ENCODE measurements at places on chromosomes 3 and 15. TPM values are rescaled to one million over a fixed set of nuclear protein-coding genes. Genes with fewer than 3 reads are reported as not detected.

GRCh38 chr3:124966521-124967445 is 32.2 kb upstream of the MUC13 start:
- no peak overlapping the region for H3K27ac ChIP-seq
- peaks cover 6% of the 10 kb centered on the region for H3K4me1 ChIP-seq
- H3K27me3 ChIP-seq = no peaks in the 10 kb centered on the region
- H3K36me3 ChIP-seq = no peaks in the 10 kb centered on the region

LRRC58 gene
- total RNA-seq = 15.8 TPM

PLA1A gene
- not detected for total RNA-seq

DNA sequence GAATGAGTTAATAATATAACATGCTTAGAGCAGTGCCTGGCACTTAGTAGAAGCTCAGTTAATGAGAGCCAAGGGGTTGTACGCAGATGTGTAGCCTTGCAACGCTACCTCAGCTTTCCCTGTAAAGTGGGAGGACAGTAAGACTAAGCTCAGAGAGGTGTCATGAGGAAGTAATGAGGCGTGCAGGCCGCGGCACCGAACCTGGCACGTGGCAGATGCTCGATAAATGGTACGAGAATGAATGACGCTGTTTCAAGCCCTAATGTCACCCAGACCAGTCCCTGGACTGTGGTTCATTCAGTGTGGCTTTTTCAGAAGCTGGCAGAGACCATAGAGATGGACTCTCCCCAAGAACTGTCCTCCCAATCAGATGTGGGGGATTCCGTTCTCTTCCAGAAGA is 21.2 kb downstream of the GRIP2 start:
- no peak overlapping the region for H3K4me3 ChIP-seq
- no peaks in the 10 kb centered on the region for H3K27me3 ChIP-seq
- H3K36me3 ChIP-seq = no peaks in the 10 kb centered on the region
- H3K27ac ChIP-seq = no peak overlapping the region

VPS18 gene
- 27.3 TPM for total RNA-seq

ATP13A5 gene
- total RNA-seq = not detected

DNA sequence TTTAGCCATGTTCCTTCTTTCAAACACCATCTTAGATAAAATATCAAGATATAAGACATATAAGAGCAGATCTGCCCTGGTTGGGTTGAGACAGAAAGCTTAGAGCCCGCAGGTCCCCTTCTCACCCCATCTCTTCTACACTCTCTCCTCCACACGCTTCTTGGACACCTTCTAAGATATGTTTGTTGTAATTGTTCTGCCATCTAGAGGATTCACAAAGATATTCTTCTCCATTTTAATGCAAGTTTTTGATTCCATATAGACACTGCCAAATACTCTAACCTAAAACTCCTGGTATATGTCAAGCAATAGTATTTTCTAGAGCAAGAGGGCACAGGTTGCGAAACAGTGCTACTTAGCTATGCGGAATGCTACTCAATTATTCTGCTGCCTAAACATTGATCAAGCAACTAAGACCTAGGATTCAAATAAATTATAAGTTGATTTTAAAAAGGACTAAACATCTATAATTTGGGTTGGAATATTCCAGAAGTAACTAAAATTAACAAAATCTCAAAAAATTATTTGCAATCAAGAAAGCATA is 6.8 kb downstream of the CHRM5 start:
- no peaks in the 10 kb centered on the region for H3K27me3 ChIP-seq
- peaks cover 4% of the 10 kb centered on the region for H3K4me1 ChIP-seq
- DNase-seq = no peak
- H3K4me3 ChIP-seq = no peak overlapping the region
- H3K36me3 ChIP-seq = no peaks in the 10 kb centered on the region

DNA sequence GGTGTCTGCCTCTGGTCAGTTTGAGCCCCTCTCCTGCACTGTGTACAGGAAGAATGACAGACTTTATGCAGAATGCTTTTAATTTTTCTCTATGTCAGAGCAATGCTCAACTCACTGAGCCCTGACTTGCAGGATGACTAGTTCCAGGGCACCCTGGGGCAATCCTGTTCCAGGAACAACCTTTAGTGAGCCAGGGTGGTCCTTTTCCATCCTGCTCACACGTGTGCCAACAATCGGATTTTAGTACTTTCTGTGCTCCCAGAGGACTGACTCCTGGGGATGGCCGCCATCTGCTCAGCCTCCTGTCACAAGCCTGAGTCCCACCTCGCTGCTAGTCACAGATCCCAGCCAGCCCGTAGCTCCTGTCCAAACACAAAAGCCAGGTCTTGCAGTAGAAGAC is 48.2 kb upstream of the ALDH1A3 start:
- DNase-seq = no peak
- peaks cover 3% of the 10 kb centered on the region for H3K36me3 ChIP-seq
- H3K4me3 ChIP-seq = no peak overlapping the region
- H3K27me3 ChIP-seq = no peaks in the 10 kb centered on the region
- no peak overlapping the region for H3K27ac ChIP-seq

PIGX gene
- total RNA-seq = 16.6 TPM

- H3K27me3 ChIP-seq = no peaks in the 10 kb centered on the region
- no peak overlapping the region for H3K4me3 ChIP-seq
- H3K4me1 ChIP-seq = peaks cover 8% of the 10 kb centered on the region
- H3K36me3 ChIP-seq = no peaks in the 10 kb centered on the region
- peak; percentile 4 for DNase-seq
Measured at GRCh38 chr15:31262901-31263671, 63.5 kb upstream of the KLF13 start.

GRCh38 chr3:194730365-194730764 is 44.7 kb downstream of the FAM43A start:
- no peak for DNase-seq
- H3K4me1 ChIP-seq = peaks cover 18% of the 10 kb centered on the region
- peaks cover 1% of the 10 kb centered on the region for H3K36me3 ChIP-seq
- H3K27me3 ChIP-seq = peaks cover 6% of the 10 kb centered on the region
- no peak overlapping the region for H3K27ac ChIP-seq
- H3K4me3 ChIP-seq = no peak overlapping the region

DNA sequence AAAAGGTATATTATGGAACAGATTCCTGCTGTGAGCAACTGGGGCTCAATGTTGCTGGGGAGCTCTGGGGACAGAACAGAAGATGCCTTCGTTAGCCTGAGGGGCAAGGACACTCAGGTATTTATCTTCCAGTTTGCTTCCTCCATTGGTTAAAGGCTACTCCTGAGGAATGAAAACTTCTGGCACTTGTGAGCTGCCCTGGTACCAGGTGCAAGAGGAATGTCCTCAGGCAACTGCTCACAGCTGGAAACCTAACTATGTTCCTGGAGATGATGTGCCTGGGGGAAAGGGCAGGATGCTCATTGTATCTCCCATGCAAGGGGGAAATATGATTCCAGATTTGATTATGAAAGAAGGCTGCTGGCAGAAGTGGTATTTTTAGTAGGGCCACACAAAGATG is 54.0 kb upstream of the BBX start:
- H3K4me3 ChIP-seq = no peak overlapping the region
- peaks cover 2% of the 10 kb centered on the region for H3K27me3 ChIP-seq
- no peak overlapping the region for H3K27ac ChIP-seq
- H3K4me1 ChIP-seq = peaks cover 16% of the 10 kb centered on the region
- peak; percentile 19 for DNase-seq
- peaks cover 10% of the 10 kb centered on the region for H3K36me3 ChIP-seq

TMEM62 gene
- total RNA-seq = 5.0 TPM

GRCh38 chr3:146889626-146890025 is 284.5 kb upstream of the PLSCR5 start:
- H3K27ac ChIP-seq = no peak overlapping the region
- no peak overlapping the region for H3K4me3 ChIP-seq
- H3K36me3 ChIP-seq = no peaks in the 10 kb centered on the region
- H3K27me3 ChIP-seq = no peaks in the 10 kb centered on the region

DNA sequence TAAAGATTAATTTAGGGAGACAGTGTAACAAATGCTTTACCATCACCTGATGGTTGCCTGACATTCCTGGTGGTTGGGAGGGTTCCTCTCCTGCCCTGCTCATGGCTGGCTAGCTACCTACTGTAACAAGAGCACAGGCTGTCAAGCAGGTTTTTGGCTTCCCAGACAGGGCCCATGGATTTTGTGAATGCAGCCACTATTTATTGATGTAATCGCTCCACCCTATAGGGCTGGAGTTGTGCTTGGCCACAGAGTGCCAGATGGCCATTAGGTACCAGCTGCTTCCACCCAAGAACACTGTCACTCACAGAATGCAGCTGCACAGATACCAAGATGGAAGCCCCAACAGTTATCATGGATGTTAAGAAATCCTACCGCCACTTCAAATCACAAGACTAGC is 31.0 kb upstream of the KLHL25 start:
- no peak overlapping the region for H3K27ac ChIP-seq
- H3K4me3 ChIP-seq = no peak overlapping the region
- no peaks in the 10 kb centered on the region for H3K4me1 ChIP-seq
- H3K27me3 ChIP-seq = no peaks in the 10 kb centered on the region
- DNase-seq = no peak

DNA sequence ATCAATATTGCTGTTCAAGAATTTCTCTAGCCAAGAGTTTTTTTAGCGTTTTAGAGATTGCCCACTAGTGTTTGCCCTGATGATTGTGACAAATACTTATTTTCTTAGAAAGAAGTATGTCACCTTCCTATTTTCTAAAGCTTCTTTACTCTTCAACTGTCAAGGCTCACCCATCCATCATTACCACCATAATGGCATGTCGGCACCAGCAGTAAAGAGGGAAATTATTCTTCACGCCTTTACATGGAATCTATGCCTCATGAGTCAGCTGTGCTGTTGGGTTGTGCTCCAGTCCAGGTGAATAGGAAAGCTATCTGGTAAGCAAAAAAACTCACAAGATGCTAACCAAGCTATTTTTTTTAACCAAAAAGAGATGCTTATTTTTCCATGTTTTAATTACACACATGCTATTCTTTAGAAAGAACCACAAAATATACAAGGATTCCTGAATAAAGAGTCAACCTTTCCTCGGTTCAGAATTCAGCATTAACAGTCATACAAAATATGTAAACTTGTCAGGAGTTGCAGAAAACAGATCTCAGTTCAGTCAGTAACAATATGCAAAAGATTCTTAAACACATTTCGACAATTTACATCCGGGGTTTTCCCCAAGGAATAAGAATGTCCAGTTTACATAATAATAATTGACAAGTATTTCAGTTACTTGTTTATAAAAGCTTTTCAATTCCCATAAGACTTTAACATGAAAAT is 128.0 kb downstream of the ATP8B4 start:
- H3K4me1 ChIP-seq = no peaks in the 10 kb centered on the region
- H3K36me3 ChIP-seq = no peaks in the 10 kb centered on the region
- no peaks in the 10 kb centered on the region for H3K27me3 ChIP-seq
- H3K4me3 ChIP-seq = no peak overlapping the region

UQCRC1 gene
- 323 TPM for total RNA-seq

GRCh38 chr3:8969241-8969640 is 6.0 kb upstream of the RAD18 start:
- no peak overlapping the region for H3K4me3 ChIP-seq
- no peak for DNase-seq
- peaks cover 16% of the 10 kb centered on the region for H3K4me1 ChIP-seq
- no peaks in the 10 kb centered on the region for H3K36me3 ChIP-seq

DYNLT2B gene
- 11.4 TPM for total RNA-seq

GRCh38 chr3:136247855-136248590 is 2.1 kb upstream of the PCCB start:
- H3K27me3 ChIP-seq = no peaks in the 10 kb centered on the region
- H3K4me1 ChIP-seq = peaks cover 41% of the 10 kb centered on the region
- DNase-seq = no peak
- H3K27ac ChIP-seq = no peak overlapping the region
- no peak overlapping the region for H3K4me3 ChIP-seq

DNA sequence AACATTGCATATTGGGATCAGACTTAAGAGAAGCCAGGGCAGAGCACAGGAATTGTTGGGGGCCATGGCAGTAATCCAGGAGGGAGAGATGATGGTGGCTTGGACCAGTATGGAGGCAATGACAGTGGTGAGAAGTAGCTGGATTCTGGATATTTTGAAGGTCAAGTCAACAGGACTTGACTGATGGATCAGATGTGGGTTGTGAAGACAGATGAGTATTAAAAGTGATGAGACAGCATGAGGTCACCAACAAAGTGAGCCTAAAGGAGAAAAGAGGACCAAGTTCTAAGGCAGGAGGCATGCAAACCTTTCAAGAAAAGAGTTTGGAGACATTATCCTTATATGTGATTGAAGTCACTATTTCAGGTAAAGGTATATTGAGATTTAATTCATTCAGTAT is 56.6 kb upstream of the TIPARP start:
- H3K27me3 ChIP-seq = no peaks in the 10 kb centered on the region
- H3K4me3 ChIP-seq = no peak overlapping the region
- DNase-seq = no peak

- no peaks in the 10 kb centered on the region for H3K27me3 ChIP-seq
- H3K36me3 ChIP-seq = no peaks in the 10 kb centered on the region
- no peak overlapping the region for H3K27ac ChIP-seq
- peaks cover 30% of the 10 kb centered on the region for H3K4me1 ChIP-seq
Measured at GRCh38 chr15:66730168-66731021, 28.4 kb downstream of the SMAD6 start.

MASP1 gene
- total RNA-seq = 3.5 TPM

- H3K4me1 ChIP-seq = peaks cover 33% of the 10 kb centered on the region
- peak overlapping the region; percentile 90 for H3K27ac ChIP-seq
- DNase-seq = no peak
- H3K36me3 ChIP-seq = no peaks in the 10 kb centered on the region
Measured at GRCh38 chr15:90042766-90043529, 41.8 kb downstream of the ZNF710 start.

STAB1 gene
- total RNA-seq = 2.6 TPM

GRCh38 chr15:74343797-74344127 is 23.7 kb downstream of the CYP11A1 start:
- H3K27ac ChIP-seq = no peak overlapping the region
- peaks cover 3% of the 10 kb centered on the region for H3K27me3 ChIP-seq
- H3K4me1 ChIP-seq = peaks cover 6% of the 10 kb centered on the region
- no peaks in the 10 kb centered on the region for H3K36me3 ChIP-seq
- DNase-seq = no peak

DNA sequence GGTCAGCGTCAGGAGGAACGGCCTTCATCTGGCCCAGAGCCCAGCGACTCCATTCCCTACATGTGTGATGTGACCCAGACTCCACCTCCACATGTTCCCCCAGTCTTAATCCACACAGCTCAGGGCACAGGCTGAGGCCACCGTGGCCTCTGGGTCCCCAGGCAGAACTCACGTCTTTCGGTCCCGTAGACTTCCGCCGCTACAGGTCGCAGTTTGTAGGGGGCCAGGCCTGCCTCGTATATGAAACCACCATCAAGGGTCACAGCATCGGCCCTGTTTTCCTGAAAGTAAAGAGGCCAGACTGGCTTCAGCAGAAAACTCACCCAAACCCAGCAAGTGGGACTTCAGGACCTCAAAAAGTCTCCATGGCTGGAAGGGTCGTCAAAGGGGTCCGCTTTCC is 8.6 kb downstream of the LTF start:
- H3K27me3 ChIP-seq = 0 out of 2 replicates have a peak, but pooled peaks cover 3% of the 10 kb centered on the region
- no peak overlapping the region for H3K27ac ChIP-seq
- H3K4me3 ChIP-seq = no peak overlapping the region
- no peak for DNase-seq

GRCh38 chr3:66499881-66500575 is 794 bp downstream of the LRIG1 start:
- no peaks in the 10 kb centered on the region for H3K27me3 ChIP-seq
- peak overlapping the region; percentile 95 for H3K4me3 ChIP-seq
- peak overlapping the region; percentile 60 for H3K27ac ChIP-seq
- DNase-seq = peak; percentile 33
- H3K36me3 ChIP-seq = peaks cover 3% of the 10 kb centered on the region
- H3K4me1 ChIP-seq = peaks cover 73% of the 10 kb centered on the region

- H3K36me3 ChIP-seq = no peaks in the 10 kb centered on the region
- no peak for DNase-seq
- no peaks in the 10 kb centered on the region for H3K4me1 ChIP-seq
- no peak overlapping the region for H3K27ac ChIP-seq
Measured at GRCh38 chr3:36229496-36229895, 150.8 kb upstream of the STAC start.

CSK gene
- total RNA-seq = 55.9 TPM
